ENCODE measurements at places on chromosomes 11 and 22.

- DNase-seq = no peak
Observed at GRCh38 chr11:76524919-76525318, 80.1 kb downstream of the EMSY start.

- no peak for DNase-seq
Observed at GRCh38 chr22:35226958-35227647, 30.2 kb upstream of the HMGXB4 start.

DNA sequence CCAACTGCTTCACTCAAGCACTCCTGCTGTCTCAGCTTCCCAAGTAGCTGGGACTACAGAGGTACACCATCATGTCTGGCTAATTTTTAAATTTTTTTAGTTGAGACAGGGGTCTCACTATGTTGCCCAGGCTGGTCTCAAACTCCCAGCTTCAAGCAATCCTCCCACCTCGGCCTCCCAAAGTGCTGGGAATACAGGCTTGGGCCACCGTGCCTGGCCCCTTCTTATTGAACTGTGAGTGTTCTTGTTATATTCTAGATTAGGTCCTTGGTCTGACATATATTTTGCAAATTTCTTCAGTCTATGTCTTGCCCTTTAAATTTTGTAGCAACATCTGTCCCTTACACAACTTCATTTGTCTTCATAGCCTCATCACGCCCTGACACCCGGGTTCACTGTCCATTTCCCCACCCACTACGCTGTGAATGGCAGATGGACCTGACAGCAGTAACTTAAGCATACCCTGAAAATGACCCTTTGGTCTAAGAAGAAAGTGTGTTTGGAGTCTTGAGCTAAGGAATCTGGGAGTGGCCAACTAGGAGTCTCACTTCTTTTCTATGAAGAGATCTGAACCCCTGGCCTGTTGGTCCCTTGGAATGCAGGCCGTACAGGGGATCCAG is 4.2 kb upstream of the FAM118A start:
- DNase-seq = no peak

DNA sequence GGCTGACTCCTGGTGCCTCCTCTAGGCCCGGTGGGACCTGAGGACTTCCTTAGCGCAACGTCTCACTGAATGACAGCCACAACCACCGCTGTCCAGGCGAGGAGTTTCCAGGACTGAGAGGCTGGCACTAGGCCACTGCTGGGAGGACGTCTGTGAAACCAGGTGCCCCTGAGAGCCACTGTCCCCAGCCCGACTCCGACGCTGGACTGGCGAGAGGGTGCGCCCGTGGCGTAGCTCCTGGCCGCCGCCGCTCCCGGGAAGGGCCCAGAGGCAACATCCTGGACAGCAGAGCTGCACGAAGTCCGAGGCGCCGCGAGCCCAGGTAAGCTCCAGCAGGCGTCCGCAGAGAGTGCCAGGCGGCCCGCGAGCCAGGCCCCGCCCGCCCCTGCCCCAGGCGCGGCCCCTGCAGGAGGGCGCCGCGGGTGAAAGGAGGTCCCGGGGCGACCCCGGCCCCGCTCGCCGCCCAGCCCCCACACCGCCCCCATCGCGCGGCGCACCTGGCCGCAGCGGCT is 525 bp downstream of the DGCR2 start:
- peak; percentile 76 for DNase-seq

GRCh38 chr11:35963911-35964310 is 20.0 kb downstream of the LDLRAD3 start:
- no peak for DNase-seq

GRCh38 chr22:19691721-19692341 is 22.5 kb upstream of the SEPTIN5 start:
- DNase-seq = no peak

- DNase-seq = no peak
Observed at GRCh38 chr11:23732026-23732425, 764.8 kb upstream of the LUZP2 start.

DNA sequence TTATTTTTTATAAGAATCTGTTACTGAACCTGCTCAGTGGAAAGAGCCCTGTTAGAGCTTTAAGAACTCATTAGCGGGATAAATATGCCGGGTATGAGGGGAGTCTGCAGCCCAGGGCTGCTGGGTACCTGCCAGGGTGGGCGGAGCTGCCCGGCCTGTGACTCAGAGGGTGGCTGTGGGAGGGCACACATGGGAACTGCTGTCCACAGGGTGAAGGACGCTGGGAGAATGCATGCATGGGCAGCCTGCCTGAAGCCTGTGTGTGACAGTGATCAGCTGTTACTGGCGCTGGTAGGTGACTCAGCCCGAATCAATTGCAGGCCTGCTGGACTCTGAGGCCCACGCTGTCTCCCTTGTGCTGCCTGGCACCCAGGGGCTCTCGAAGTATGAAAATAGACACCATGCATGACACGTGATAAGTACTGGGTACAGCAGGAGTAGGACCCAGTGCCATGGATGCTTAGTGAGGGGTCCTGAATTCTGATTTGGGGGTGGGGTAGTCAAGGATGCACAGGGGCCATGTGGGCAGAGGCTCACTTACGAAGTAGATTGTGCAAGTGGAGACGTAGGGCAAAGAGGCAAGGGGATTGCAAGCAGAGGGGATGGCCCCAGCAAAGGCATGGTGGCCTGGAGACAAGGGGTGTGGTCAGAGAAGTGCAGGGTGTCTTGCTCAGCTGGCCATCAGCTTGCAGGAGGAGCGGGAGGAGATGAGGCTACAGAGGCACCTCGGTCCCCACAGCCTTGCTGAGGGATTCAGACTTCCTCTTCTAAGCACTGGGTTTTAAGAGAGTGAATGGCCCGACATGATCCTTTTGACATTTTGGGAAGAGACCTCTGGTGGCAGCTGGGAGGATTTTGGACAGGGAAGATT is 36.5 kb downstream of the GRIK4 start:
- DNase-seq = no peak

DNA sequence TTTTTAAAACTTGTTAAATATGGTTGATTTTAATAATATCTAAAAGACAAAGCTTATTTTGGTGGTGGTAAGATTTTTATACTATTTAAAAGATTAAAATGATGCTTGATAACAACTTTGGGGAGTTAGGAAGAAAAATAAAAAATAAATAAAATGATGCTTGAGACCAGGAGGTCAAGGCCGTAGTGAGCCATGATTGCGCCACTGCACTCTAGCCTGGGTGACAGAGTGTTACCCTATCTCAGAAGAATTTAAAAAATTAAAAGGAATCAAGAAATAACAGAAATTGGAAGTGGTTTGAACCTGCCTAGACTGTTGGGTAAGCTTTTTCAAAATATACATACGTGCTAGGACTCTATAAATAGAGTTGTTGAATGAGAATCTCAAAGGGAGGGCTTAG is 12.1 kb upstream of the DNAJB7 start:
- no peak for DNase-seq

- DNase-seq = no peak
Observed at GRCh38 chr11:76839311-76839710, 21.4 kb upstream of the ACER3 start.

Measured in activated CD8-positive, alpha-beta memory T cell treated with anti-CD3 and anti-CD28 coated beads for 24 hours (primary cell).